ENCODE measurements at places on chromosomes 2 and 18.

- no peak for DNase-seq
These were observed 341.5 kb upstream of the SPHKAP start for GRCh38 chr2:228522977-228523376.

DNA sequence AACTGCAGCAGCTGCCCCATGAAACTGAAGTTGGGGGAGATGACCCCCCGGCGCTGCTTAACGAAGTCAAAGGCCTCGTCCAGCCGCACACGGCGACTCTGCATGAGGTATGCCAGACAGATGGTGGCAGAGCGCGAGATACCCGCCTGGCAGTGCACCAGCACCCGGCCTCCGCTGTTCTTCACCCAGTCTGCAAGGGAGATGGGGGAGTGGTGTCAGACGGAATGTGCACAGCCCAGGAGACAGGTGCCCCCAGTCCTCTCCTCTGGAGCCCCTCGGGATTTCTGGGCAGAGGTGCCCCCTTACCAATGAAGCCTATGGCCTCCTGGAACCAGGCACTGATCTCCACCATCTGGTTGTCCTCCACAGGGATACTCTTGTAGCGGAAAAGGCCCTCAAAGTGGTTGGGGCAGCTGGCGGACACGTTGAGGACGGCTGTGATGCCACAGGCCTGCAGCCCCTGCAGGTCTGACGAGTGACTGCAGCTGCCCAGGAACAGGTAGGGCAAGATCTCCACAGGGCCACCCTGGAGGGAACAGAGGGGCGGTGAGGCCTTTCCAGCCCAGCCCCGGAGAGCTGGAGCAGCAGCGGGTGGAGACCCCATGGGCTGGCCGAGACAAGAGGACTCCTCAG lies 1.3 kb downstream of the DUSP2 start:
- no peak for DNase-seq

DNA sequence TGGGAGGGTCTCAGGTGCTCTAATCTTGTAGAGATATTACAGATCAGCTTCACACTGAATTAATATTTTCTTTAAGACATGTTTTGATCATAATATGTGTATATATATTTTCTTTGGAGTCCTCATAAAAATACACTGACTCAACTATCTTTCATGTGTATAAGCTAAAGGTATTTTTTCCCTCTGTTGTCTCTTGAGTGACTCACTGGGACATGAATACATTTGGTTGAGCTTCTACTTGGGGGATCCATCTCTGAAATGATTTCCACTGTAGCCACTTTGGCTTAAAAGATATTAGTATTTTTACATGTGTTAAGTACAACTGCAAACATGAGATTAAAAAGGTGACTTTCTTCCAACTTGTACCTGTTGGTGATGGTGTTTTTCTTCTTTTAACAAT lies 140.8 kb downstream of the TTN start:
- DNase-seq = no peak

GRCh38 chr2:176851889-176852483 lies 360.6 kb upstream of the HNRNPA3 start:
- no peak for DNase-seq

GRCh38 chr2:203461746-203462145 lies 73.4 kb downstream of the RAPH1 start:
- DNase-seq = no peak

Measured in stimulated activated CD8-positive, alpha-beta memory T cell treated with anti-CD3 and anti-CD28 coated beads, Interleukin-15, amount 100 ng/mL, for 24 hours (primary cell).